ENCODE measurements at places on chromosomes 1 and 21.

GRCh38 chr1:37663426-37664000, 28.8 kb upstream of the CDCA8 start:
- DNase-seq, result no peak

GRCh38 chr1:173616859-173617258, 14.0 kb upstream of the SLC9C2 start:
- DNase-seq, result no peak

DNA sequence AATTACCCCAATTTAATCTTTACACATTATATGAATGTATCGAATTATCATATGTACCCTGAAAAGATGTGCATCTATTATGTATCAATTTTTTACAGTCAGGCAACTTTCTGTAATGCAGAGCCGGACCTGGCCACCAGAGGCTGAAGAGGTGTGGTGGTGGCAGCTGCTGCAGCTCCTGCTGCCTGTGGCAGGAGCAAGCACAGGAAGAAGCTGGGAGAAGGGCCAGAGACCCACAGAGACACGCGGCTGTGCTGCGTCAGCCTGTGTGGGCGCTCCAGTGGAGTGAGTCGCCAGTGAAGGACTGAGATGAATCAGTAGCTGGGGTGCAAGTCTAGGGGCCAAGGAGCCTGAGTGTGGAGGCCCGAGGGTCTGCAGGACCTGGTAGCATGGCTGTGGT, 74.3 kb upstream of the COG2 start:
- DNase-seq, result peak; percentile 11

DNA sequence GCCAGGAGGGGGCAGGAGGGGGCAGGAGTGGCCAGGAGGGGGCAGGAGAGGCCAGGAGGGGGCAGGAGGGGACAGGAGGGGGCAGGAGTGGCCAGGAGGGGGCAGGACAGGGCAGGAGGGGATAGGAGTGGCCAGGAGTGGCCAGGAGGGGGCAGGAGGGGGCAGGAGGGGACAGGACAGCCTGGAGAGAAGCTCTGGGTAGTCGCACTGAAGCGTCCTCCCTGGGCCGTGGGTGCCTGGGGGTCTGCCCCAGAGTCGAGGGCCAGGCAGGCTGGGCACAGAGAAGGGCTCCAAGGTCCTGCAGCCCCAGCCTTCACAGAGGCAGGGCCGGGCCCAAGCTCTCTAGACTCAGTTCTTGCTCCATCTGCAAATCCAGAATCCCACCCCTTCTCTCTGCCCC, 22.9 kb downstream of the MEGF6 start:
- no peak for DNase-seq

- DNase-seq, result no peak
Observed at GRCh38 chr1:87754139-87754538, 425.5 kb downstream of the LMO4 start.

DNA sequence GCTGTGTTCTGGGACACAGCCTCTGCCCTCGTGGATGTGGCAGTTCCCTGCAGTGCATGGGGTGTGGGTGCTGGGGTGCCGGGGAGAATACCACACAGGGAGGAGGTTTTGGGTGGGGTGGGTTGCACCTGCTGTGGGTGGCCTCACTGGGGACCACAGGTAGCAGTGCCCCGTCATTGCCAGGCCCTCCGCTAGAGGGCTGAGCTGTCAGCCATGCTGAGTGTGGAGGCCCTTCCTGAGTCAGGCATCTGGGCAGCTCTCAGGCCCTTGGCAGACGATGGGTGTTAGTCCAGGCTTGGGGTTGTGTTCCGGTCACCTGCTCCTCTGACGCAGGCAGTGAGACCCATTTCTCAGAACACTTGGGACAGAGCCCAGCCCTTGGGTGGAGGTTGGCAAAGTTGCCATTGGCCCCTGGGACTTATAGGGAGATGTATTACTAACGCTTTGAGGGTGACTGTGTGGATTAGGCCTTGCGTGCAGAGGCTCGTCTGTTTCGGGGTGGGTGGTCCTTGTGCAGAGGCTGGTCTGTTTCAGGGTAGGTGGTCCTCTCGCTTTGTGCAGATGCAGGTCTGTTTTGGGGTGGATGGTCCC, 23.9 kb downstream of the PCNT start:
- DNase-seq, result no peak

GRCh38 chr21:35256468-35256988, 207.4 kb upstream of the RUNX1 start:
- DNase-seq, result no peak

DNA sequence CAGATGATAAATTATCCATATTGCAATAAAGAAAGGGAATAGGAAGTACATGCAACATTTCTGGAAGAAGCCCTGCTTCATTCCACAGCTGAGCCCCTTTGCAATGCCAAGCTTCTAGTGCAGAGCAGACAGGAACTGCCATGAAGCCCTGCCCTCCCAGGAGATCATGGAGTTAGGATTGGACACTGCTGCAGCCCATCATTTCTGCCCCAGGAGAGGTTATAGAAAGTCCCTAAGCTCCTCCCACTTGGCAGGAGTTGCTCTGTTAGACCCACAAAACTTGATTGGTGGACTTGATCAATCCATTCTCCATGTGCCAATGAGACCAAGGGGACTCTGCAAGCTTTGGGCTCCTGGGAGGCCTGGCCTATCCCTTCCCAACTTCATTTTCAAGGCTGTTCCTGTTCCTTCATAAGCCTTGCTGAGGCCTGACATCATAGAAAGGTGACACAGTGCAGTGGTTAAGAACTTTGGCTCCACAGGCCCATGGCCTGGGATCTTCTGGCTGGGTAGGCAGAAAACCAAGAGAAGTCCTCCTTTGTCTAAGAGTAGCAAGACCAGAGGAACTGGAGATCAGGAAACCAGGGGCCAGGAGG, 1.3 kb upstream of the LAPTM5 start:
- peak; percentile 77 for DNase-seq

GRCh38 chr21:45550522-45551210, 8.4 kb upstream of the SLC19A1 start:
- DNase-seq, result peak; percentile 73

DNA sequence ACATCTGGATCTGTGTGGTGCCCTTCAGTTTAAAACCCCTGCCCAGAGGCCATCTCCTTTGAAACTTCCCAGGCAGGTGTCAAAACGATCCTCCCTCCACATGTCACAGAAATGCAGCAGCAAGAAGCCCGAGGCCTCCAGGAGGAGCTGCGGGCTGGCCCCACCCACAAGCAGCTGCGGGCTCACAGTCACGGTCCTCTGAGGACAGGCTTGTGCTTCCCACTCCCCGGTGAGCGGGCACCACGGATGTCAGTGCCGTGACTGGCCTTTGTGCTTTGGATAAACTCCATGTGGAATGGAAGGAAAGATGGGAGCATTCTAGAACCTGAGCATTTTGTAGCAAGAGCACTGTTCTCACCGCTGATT, 65.8 kb downstream of the SIK1 start:
- no peak for DNase-seq

DNA sequence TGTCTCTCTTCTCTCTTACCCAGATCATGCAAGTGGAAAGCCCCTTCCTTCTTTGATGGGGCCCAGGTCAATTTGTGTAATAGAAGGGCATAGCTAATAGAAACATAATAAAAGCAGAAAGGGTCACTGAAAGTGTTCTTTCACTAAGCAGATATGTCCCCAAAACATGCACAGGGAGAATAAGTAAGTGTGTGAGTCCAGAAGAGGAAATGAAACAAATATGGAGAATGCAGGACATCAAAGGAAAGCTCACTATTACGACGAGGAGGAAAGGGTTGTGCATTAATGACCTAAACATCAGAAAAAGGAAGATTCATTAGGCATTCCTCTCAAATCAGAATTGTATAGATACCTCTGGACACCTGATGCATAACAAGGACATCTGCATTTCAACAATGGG, 81.4 kb upstream of the SMYD2 start:
- DNase-seq, result no peak

GRCh38 chr1:201408176-201408833, 9.2 kb upstream of the LAD1 start:
- DNase-seq, result peak; percentile 85

- no peak for DNase-seq
Observed at GRCh38 chr21:27258742-27259448, 292.0 kb upstream of the ADAMTS5 start.

- no peak for DNase-seq
Observed at GRCh38 chr1:6248161-6248776, 4.3 kb downstream of the HES3 start.

- DNase-seq, result peak; percentile 86
Observed at GRCh38 chr1:32249831-32250525, 1.1 kb upstream of the LCK start.

Measured in GM10248 (cell line).